ENCODE measurements at places on chromosomes 7 and 10. TPM values are rescaled to one million over a fixed set of nuclear protein-coding genes. Genes with fewer than 3 reads are reported as not detected.

C10orf143 gene
- total RNA-seq, result 0.82 TPM

INA gene
- 0.30 TPM for total RNA-seq

PLEKHA8 gene
- total RNA-seq, result 7.6 TPM

APBB1IP gene
- total RNA-seq, result not detected

IL6 gene
- total RNA-seq, result 32.2 TPM

TAS2R3 gene
- 0.68 TPM for total RNA-seq

SUFU gene
- 3.0 TPM for total RNA-seq

CRCP gene
- total RNA-seq, result 37.6 TPM

Data from smooth muscle cell of the coronary artery (primary cell).